ENCODE measurements at places on chromosomes 3 and 15.

GRCh38 chr3:43296565-43296964 is 10.2 kb downstream of the SNRK start:
- DNase-seq, result peak; percentile 57

DNA sequence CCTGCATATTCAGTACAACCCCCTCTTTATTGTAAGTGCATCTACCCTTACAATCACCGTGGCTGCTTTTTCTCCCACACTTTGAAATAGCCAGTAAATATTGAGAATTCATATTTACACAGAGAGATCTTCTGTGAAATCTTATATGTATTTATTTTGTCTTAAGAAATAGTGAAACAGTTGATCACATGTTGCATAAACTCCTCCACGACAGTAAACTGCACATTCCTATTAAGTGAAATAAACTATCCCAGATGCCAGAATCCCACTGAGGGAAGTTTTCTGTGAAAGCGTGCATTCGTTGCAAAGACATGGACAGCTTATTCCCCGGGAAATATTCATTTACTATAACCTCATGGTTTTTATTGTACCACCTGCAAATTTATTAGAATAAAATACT is 796.0 kb downstream of the ROBO2 start:
- no peak for DNase-seq

DNA sequence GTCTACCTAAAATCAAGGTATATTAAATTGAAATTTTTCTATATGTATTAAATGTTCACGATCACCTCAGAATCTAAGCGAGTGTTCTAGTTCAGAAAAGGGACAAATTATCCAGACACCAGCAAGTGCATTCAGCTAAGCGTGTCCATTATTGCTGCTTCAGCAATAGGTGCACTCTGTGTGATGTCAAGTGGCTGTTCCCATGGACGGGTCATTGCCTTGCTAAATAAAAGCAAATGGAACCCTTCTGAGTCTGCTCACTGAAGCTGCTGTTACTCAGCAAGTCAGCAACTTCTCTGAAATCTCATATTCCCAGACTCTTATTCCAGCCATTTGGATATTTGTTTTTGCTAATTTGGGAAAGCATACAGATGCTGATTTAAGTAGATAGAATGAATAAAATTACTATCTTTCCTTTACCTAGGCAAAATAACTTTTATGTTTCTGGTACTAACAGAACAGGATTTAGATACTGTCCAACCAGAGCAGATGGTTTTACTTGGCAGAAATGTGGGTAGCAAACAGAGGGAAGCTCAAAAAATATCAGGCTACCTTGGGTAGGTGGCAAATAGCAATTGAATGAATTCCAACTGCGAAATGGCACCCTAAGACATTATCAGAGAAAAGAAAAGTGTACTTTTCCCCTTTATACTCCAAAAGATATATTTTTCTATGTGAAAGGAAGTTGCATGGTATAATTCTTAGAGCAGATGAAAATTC is 407.0 kb downstream of the GAP43 start:
- DNase-seq, result no peak

DNA sequence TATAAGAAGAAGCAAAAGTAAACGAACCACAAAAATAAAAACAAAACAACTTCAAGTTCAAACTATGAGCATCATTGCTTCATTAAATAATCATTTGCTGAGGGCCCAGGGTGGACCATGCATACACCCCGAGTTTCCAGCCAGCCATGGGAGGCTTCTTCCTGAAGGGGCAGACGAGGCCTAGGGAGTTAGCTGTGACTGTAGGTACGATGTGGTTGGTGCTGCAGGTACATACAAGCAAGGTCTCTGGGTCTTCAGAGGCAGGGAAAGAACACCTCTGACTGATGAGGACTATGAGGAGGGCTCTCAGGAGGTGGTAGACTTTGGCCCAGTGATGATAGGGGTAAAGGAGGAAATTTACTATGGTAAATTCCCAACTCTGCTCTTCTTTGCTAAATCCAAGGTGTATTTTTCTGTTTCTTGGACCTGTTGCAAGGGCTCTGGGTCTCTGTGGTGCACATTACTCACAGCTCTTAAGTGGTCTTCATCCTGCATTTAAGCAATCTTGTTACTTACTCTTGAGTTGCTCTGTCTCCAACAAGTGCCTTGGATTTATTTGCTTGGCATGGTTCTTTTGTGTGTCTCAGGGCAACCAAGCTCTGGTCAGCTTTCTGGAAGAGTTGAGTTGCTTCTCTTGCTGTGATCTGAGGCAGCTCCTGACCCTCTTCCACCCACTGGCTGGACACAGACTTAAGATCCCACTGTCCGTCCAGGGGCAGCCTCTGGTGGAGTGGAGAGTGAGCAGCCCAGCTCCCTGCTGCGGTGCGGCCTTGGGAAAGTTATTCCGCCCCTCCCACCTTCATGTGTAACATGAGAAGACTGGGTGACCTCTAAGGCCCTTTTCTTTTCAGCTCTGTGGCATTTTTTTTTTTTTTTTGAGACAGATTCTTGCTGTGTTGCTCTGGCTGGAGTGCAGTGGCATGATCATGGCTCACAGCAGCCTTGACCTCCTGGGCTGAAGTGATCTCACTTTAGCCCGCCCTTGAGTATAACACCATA is 56.1 kb upstream of the KIF23 start:
- peak; percentile 32 for DNase-seq

DNA sequence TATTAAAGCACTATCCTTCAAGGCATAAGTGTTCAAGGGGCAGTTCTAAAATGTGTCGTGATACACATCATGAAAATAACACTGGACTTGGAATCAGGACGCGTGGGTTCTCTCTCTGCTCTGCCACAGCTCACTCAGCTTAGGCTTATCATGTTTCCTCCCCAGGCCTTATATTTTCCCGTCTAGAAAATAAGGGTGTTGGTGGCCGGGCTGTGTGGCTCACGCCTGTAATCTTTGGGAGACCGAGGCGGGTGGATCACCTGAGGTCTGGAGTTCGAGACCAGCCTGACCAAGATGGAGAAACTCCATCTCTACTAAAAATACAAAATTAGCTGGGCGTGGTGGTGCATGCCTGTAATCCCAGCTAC is 223.0 kb downstream of the OPA1 start:
- DNase-seq, result no peak

- DNase-seq, result no peak
These were observed 85.7 kb downstream of the ST6GAL1 start for GRCh38 chr3:187015903-187016638.

- no peak for DNase-seq
These were observed 102.5 kb downstream of the MYH15 start for GRCh38 chr3:108407886-108408285.

DNA sequence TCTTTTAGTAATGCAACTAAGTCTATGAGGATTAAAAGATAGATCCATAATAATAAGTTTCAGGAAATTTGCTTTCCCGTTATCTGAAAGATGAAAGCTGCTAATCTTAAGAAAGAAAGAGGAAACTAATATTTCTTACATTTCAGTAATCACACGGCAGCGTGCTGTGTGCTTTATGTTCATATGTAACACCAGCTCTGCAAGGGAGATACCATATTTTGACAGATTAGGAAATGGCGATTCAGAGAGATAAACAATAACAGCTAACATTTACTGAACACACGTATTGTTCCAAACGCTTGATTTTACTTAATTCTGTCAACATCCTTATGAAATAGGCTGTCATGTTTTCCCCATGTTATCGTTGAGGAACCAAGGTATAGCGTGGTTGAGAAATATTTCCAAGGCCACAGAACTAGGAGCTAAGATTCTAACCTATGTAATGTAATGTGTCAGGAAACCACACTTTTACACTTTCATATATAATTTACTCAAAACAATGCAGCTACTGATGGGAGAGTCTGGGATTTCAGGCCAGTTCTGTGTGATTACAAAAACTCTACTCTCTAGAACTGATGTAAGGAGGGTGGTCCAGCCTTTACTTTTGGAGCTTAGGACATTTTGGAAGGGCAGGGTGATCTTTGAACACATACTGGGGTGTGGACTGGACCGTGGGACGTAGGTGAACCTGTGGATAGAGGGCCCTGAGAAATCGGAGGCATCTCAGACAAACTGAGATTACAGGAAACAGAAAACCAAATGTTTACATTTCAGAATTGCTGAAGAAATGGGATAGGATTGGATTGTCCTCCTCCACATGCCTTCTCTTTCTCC is 100.6 kb downstream of the IL1RAP start:
- no peak for DNase-seq

GRCh38 chr3:73759297-73759711 is 134.6 kb upstream of the PDZRN3 start:
- DNase-seq, result peak; percentile 14

GRCh38 chr3:158109295-158109803 is 540 bp upstream of the RSRC1 start:
- DNase-seq, result no peak

- peak; percentile 13 for DNase-seq
These were observed 243.9 kb upstream of the UMPS start for GRCh38 chr3:124486324-124486723.

DNA sequence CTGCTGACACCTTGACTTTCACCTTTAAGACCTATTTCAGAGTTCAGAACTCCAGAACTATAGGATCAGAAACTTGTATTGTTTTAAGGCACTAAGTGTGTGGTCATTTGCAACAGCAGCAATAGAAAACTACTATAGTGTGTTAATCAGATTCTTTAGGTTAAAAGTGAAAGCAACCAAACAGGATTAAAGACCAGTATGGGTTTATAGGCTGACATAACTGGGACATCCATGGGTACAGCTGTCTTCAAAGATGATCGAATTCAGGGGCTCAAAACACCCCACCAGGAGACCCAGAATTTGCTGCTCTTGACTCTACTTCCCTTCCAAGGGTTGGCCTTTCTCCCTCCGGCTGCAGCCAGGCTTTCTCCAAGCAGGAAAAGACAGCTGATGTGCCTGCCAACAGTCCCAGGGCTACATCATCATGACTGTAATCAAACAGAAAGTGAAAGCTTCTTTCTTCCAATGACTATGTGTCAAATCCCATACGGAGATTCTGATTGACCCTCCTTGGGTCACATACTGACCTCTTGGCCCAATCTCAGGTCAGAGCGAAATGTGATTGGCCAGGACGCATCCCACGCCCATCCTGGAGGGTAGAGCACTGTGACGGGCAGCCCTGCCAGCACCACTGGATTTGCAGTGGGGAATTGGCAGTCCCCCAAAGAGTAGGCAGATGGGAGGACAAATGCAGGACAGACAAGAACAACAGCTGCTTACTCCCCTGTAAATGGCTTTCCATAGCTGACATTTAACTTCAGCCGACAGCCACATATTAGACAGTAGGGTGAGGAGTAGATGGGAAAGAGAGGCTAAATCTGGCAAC is 51.4 kb upstream of the RNF7 start:
- peak; percentile 82 for DNase-seq

- DNase-seq, result no peak
These were observed 62.0 kb upstream of the SLC2A2 start for GRCh38 chr3:171088496-171088895.

DNA sequence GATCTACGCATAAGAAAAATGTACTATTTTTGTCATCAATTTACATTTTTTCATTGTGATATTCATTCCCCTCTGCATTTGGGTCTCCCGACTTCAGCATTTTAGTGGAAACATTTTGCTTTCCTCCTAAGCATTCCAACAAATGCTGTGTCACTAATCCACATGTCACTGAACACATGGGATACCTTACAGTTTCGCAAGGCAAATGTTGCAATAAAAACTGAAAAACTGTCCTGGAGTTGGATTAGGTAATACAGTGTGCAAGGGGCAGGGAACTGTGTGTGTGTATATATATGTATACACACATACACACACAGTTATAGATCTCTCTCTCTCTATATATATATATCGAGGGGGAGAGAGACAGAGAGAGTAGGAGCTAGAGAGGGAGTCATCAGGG is 632.2 kb downstream of the MAGI1 start:
- peak; percentile 43 for DNase-seq

- DNase-seq, result peak; percentile 73
These were observed 281.9 kb upstream of the ICE2 start for GRCh38 chr15:60760646-60761504.

DNA sequence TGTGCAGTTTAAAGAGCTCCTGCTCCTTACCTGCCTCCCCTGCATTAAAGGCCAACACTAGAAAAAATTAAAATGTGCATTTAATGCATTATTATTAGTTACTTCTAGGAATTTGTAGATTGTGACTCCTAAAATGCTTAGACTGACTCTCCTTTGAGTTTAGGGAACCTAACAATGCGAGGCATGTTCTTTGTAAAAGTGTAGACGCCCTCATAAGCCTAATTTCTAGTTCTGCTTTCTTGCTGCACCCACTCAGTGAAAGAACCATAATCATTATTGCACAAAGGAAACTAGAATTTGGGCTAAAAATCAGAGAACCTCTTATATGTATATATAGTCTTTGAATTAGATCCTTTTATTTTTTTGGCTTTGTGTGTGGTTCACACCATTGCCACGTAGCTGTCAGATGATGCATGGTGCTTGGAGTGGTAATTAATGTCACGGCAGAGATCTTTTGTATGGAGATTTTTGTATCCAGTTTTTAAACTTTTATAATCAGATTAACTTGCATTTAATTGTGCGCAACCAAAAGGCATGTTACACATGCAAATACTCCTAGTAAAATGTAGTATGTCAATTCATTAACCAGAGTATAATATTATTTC is 710 bp downstream of the ABHD10 start:
- DNase-seq, result peak; percentile 64

DNA sequence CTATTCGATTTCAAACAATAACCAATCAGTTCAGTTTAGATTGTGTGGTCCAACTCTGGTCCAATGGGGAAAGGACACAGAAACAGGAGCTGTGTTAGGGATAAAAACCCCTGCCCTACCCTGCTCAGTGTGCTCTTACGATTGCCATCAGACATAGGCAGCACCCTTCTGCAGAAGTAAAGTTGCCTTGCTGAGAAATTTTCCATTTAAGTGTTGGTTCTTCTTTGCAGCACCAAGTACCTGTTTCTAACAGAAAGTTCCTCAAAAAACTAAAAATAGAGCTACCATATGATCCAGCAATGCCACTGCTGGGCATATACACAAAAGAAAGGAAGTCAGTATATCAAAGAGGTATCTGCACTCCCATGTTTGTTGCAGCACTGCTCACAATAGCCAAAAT is 206.2 kb upstream of the CNTN4 start:
- DNase-seq, result no peak

DNA sequence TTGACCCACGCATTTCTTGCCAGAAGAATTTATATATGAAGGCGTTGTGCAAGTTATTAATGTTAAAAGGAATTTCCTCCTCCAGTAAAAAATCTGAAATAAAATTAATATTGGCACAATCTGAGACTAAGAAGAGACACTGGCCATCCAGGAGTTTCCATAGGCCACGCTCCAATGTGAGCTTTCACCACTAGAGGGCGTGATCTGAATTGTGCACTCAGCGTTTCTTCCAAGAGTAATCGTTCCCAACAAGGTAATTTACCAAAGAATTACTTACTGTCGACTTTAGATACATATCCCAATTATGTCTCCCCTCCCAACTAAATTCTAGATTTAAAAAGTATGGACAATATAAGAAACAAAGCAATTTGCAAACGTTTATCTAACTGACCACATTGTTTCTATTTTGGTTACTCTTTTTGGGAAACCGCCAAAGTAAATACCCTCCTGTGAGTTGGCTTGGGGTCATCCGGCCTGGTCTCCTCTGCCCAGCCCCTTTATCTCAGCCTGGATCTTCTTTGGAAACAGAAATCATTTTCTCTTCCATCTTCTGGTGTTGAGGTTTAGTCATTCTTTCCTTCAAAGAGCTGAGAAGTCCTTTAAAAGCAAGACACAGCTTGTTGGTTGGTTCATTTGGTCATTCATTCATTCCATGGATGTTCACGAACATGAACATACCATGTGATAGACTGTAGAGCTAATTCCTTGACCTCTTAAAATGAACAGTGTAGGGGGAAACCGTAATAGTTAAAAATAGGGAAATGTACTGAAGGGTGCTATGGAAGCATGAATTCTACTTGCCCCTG is 26.2 kb downstream of the POLR2M start:
- peak; percentile 69 for DNase-seq

GRCh38 chr15:25182736-25183445 is 228.1 kb downstream of the SNRPN start:
- DNase-seq, result no peak
